Hepatocyte (in vitro differentiated cells): ENCODE measurements at places on chromosomes 4 and X. TPM values are rescaled to one million over a fixed set of nuclear protein-coding genes. Genes with fewer than 3 reads are reported as not detected.

GRCh38 chrX:44012484-44013096 is 39.4 kb upstream of the NDP start:
- DNase-seq: no peak

GRCh38 chr4:2965262-2965661 is 1.9 kb downstream of the GRK4 start:
- no peak for DNase-seq

DNA sequence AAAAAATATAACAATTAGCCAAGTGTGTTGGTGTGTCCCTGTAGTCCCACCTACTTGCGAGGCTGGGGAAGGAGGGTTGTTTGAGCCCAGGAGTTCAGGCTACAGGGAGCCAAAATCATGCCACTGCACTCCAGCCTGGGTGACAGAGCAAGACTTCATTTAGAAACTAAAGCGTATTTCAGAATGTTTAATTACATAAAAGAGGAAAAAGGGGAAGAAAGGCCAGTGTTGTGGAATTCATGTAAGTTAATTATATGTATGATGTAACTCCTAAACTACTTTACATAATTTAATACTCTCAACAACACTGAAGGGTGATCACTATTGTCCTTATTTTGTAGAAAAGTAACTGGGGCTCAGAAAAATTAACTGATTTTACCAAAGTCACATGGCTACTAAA is 67.2 kb upstream of the HOPX start:
- no peak for DNase-seq

DNA sequence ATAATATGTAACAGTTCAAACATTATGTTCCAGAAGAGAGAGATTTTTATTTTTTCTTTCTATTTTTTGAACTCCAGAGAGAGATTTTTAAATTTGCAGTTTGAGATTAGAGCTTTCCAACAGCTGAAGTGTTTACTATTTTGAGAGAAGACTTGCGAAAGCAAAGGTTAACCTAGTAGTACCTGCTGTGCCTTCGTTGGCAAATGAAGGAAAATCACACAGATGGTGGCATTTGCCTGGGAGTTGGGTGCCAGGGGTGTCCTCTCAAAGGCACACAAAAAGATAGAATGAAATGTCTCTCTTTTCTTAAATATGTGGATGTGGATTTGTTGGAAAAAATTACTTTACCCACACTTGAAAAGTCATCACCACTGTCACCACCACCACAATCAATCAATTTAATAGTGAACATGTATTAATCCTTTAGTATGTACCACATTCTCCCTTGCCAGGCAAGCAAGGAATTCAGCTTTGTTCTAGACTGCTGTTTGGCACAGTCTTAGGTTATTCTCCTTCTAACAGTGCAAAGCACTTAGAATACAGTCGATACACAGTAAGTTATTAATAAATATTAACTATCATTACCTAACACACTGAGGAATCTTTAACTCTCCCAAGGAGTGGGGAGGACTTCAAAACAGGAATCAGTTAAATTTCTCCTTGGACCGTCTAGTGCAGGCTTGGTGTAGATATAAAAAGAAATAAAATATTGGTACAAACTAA is 838.2 kb upstream of the FTHL17 start:
- no peak for DNase-seq

- no peak for DNase-seq
Observed at GRCh38 chrX:118249146-118249545, 96.8 kb upstream of the WDR44 start.

GRCh38 chr4:84050015-84050414 is 449.1 kb downstream of the NKX6-1 start:
- DNase-seq: no peak

Gene GABRE
- 9.0 and 17.8 TPM in 2 replicates for polyA plus RNA-seq
